Fibroblast of villous mesenchyme (primary cell): ENCODE measurements at places on chromosomes 4 and X. TPM values are rescaled to one million over a fixed set of nuclear protein-coding genes. Genes with fewer than 3 reads are reported as not detected.

SLAIN2 gene
- total RNA-seq = 31.6 and 99.7 TPM in 2 replicates

- no peak for DNase-seq
Measured at GRCh38 chr4:165600959-165601683, 222.3 kb downstream of the CPE start.

CXorf51B gene
- total RNA-seq = not detected in 2 replicates

DNA sequence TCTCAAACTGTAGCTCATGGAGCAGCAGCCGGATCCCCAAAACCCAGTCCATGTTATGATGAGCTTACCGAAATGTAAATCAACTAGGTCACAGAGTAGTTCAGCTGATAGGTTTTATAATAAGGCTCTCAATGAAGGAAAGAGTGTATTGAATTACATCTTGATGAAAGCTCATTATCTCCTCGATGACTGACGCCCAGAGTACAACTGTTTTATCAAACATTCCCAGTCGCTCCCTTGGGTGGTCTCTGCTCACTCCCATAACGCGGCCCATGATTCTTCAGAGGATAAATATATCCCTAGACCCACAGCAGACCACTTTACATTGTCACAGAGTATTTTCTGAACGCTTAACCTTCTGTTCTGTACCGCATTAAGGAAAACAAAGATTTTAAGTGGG, 452.3 kb upstream of the GALNT7 start:
- no peak for DNase-seq

GPC3 gene
- total RNA-seq = 0.32 TPM in 1 of 2 replicates, not detected in the other

GRCh38 chr4:124183926-124184325, 528.6 kb downstream of the ANKRD50 start:
- DNase-seq = no peak

AMBN gene
- total RNA-seq = not detected in 2 replicates

DNA sequence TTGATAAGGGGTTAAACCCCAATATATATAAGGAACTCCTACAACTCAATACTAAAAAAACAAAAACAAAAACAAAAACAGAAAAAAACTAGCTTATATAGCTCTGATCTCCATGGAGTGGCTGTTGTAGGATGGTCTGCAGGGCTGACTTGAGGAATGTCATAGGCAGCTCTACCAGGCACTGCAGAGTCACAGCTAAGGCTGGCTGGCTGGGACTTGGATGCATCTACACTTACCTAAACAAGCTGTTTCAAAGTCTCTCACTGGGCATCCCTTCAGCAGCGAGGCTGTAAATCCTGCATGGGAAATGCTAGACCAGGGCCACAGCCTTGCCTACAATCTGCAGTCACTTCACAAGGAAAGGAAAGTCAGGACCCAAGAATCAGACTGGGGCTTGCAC, 61.3 kb downstream of the HOPX start:
- peak; percentile 17 for DNase-seq

ARHGEF38 gene
- not detected in 2 replicates for total RNA-seq

KLF3 gene
- total RNA-seq = 22.2 and 24.2 TPM in 2 replicates

DNA sequence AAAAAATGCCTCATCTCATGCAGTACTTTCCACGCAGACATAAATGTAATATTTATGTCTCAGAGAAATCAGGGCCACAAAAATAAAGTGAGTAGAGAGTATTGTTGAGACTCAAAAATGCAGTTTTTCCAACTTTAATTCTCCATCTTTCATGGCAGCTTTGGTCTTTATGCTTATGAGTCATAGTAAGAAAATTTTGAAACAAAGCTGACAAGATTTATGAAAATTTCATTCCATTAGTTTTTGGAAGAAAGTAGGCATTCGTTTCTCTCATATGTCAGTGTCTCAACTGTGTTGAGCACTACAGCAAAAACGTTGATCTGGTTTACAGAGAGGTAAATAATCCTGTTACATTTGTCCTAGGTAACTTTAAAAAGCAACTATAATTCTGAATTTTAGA, 656.8 kb downstream of the IQCM start:
- DNase-seq = no peak
